ENCODE measurements at places on chromosomes 11 and 22.
A peak's percentile ranks its signal among the peaks of the same experiment; 100 is the strongest.

GRCh38 chr11:66619080-66619554 lies 2.7 kb downstream of the RBM14 start:
- DNase-seq = no peak

DNA sequence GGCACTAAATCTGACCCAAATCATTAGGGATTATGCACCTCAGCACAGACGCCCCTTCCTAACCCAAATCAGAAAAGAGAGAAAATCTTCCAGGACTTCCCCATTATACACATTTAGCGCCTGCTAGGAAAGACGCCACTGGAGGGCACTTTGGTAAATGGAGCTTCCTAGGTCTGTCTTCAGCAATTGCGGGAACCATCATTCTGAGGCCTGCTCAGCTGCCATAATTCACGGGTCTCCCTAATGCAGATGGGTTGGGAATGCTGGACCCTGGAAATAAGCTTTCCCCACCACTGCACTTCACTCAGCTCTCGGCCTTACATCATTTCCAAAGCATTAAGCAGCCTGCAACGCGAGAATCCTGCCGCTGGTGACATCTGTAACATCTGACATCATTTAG lies 86.2 kb upstream of the OPCML start:
- DNase-seq = no peak

DNA sequence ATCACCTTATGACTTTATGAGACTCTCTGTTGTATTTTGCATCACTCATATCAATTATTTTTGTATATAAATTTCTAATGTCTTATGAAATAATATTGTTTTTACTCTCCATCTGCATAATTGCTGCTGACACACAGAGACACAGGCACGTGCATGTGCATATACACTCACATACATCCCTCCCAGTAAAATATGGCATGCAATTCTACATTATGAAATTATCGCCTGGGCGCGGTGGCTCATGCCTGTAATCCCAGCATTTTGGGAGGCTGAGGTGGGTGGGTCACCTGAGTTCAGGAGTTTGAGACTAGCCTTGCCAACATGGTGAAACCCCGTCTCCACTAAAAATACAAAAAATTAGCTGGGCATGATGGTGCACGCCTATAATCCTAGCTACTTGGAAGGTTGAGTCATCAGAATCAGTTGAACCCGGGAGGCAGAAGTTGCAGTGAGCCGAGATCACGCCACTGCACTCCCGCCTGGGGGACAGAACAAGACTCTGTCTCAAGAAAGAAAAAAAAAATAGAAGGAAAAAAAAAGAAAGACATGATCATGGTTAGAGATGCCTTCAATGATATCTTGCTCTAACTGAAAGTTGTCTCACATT lies 96.7 kb upstream of the LUZP2 start:
- DNase-seq = no peak

- no peak for DNase-seq
Observed at GRCh38 chr11:119391275-119391674, 9.8 kb upstream of the USP2 start.

- no peak for DNase-seq
Observed at GRCh38 chr11:59183771-59184170, 11.8 kb downstream of the DTX4 start.

DNA sequence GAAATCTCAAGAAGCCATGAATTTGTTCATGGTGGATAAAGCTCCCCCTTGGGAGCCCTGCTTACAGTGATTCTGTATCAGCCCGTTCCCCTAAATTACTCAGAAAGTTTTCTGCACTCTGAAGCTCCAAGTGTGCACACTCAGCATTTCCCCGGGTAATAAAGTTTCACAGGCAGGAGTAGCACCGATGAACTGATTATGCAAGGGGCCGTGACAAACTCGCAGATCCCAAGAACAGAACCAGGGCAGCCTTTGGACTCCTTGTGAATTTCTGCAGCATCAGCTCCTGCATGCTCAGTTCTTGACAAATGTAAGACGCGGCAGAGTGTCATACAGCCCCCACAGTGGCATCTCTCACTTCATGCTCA lies 73.5 kb downstream of the COMMD9 start:
- DNase-seq = no peak

GRCh38 chr11:100467821-100468508 lies 219.1 kb upstream of the ARHGAP42 start:
- DNase-seq = no peak

DNA sequence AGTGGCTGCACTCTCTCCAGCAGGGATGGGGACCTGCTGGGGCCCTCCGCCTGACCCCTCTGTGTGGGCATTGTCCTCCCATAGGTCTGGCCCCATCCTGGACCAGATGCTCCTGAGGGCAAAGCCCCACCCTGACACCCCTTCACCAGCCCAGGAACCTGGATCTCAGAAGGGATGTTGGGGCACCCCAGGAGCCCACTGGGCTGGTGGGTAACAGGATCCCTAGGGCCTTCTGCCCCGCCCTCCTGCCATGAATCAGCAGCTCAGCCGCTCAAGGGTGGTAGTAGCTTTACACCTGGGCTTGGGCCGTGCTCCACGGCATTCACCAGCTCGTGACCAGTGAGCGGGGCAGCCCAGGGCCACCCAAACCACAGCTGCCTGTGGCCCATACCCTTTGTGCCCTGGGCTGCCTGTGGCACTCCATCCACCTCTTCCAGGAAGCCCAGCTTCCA lies 1.0 kb upstream of the MAPK12 start:
- DNase-seq = no peak

DNA sequence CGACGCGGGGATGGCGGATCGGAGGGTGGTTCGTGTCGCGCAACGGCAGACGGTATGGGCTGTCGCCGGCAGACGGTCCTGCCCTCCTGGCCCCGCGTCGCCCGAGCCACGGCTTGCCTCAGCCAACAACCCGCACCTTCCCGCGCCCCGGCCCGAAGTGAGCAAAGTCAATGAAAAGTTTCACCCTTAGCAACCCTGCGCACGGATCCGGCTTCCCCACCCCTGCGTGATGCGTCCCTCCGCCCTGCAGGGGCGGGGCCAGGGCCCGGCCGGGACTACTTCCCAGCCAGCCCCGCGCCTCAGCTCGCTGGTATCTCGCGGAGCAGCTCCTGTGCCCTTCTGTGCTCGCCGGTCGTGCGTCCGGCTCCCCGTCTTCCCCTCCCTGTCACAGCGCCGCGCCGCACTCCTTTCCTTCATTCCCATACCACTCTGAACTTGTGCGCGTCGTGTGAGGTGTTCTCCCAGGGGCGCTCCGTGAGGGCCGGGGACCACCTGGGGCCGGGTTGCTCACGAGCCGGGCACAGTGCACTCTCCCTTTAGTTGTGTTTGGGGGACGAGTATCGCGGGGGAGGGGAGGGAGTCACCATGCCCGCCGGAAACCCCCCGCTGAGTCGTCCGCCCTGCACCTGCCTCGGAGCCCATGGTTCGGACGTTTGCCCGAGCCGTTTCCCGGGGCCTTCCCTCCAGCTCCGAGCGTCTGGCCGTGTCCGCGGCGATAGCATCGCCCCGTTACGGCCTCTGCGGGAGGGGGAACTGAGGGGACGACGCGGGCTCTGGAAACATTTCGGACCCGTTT lies at the start of gene TOB2:
Gene TOB2 (minus strand): TSS at position 163 of the 796 bp plus-strand sequence. CDS start 9,456 bp downstream, outside the sequence.
- peak; percentile 97 for DNase-seq

DNA sequence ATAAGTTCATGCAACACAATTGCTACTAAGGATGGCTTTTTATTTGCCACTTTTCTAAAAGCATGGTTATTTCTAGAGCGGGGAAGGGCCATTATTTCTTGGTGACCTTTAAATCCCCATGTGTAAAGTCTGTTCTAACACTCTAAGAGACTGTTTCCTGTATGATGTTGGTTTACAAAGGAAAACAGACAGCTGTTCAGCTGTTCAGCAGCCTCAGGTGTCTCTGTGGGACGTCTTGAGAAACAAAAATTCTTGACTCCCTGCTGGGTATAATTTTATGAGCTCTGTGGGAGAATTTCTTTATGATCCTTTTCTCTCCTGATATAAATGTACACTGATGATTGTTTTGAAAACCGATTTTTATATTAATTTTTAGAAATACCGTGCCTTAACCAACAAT lies 13.9 kb downstream of the MUC15 start:
- DNase-seq = no peak

DNA sequence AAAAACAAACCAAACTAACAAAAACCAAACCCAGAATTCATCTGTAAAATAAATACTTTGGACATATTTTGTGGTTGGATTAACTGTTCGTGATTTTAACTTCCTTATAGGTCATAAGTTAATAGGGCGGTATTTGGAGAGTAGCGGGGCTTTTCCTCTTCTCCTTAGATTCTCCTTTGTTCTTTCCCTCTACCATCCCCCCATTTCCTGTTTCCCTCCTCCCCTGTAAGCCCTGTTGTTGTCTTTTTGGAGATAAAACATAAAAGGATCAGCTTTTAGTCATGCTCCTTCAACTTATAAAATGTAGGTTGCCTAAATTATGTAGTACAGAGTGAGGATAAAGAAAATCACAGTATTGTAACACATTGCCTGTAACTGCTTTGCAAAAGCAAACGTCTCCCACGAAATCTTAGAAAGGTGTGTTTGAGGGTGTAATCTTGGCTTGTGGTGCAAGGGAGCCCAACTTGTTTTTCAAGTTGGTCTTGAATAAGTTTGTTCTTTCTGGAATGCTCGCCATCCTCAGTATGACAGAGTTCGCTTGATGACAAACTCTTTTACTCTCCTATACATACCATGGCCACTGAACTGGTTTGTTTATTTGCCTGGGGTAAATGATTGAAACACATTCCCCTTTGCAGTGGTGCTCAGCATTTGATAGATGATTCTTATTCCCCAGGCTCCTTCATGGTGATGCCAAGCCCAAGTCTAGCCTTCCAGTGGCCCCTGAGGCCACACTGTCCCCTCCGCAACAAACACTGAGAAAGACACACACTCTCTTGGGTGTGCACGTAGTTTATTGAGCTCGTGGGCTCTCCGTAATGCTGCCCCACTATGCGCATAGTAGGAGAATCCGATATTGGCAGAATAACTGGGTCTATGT lies 49.4 kb downstream of the TEAD1 start:
- no peak for DNase-seq

GRCh38 chr11:10796191-10796590 lies 12.5 kb downstream of the EIF4G2 start:
- DNase-seq = no peak

- DNase-seq = no peak
Observed at GRCh38 chr22:37449331-37450001, 22.2 kb upstream of the ELFN2 start.

DNA sequence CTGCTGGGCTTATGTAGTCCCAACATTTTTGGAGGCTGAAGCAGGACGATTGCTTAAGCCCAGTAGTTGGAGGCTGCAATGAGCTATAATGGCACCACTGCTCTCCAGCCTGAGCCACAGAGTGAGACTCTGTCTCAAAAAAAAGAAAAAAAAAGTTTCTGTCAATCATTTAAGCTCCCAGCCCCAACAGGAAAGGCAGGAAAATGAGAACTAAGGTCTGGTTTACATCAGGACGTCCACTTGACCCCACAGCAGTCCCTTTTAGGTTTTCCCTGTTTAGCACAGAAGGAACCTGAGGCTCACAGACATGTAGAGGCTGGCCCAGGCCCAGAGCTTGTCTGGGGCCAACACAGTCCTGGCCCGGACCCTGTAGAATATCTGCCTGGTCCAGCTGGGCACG lies 9.2 kb upstream of the TTLL1 start:
- DNase-seq = no peak

GRCh38 chr22:33854724-33855123 lies 65.6 kb downstream of the LARGE1 start:
- DNase-seq = no peak

DNA sequence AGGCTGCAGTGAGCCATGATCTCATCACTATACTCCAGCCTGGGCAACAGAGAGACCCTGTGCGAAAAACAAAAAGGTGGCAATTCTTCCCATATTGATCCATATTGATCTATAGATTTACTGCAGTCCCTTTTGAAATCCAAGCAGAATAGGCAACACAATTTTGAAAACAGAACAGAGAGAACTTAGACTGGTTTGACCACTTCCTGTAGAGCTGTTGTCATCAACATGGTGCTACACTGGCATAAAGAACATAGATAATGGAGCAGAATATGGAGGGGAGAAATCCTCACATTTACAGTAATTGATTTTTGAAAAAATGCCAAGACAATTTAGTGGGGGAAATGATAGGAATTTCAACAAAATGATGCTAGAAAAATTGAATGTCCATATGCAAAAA lies 34.1 kb downstream of the GRK3 start:
- no peak for DNase-seq

GRCh38 chr11:123707606-123708205 lies 33.8 kb downstream of the ZNF202 start:
- no peak for DNase-seq

DNA sequence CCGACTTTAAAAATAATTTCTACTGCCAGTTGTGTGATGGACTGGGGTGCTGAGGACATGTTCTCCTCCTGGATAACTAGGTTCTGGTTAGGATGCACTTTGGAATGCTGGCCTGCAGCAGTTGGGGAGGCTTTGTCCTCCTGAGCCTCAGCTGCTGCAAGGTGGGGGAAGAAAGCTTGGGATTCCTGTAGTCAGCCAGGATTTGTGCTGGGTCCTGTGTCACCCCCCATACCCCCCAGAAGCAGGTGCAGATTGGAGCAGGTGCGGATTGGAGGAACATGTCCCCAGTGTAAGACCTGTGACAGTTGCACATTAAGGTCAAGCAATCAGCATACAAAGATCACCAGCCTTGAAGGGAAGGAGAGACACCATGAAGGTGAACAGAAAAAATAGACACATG lies 51.1 kb downstream of the MED15 start:
- no peak for DNase-seq

GRCh38 chr11:37926772-37927171 lies 1328.7 kb upstream of the RAG2 start:
- DNase-seq = no peak

- no peak for DNase-seq
Observed at GRCh38 chr22:40904101-40904500, 42.2 kb upstream of the DNAJB7 start.

DNA sequence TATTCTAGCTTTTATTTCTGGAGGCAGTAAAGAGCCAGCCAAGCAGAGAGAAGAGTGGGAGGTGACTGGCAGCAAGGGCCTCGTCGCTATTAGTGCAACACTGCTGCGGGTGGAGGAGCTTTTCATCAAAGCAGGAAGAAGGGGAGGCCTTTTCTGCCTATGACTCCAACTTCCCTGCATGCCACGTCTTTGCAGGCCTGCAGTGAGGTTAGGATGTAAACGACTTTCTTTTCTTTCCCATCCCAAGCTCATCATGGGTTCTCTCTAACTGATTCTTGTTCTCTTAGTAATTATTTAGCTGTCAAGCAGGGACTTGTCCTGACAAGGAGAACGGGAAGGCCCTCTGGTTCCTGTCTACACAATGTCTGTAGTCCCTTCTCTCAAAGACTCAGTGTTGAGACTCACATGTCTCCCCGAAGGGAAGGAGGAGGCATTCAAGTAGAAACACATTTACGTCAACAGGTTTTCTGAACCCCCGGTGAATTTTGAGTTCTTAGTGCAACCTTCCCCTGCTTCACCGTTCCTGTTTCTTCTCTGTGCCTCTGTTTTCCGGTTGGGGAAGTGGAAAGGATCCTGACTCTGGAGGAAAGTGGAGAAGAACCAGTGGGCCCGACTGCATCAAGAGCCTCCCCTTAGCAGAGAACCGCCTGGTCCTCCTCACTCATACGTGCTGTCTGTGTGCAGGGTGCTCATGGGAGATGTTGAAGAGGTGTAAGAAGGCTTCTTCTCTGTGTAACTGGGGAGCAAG lies 56.9 kb downstream of the PACS1 start:
- DNase-seq = peak; percentile 68
